Activated CD8-positive, alpha-beta memory T cell treated with anti-CD3 and anti-CD28 coated beads, Interleukin-2, amount 10 ng/mL, durations not matched to agents 7 days and 5 days (primary cell): ENCODE measurements at places on chromosomes 12 and 14. TPM values are rescaled to one million over a fixed set of nuclear protein-coding genes. Genes with fewer than 3 reads are reported as not detected.

MYO1H gene
- not detected for total RNA-seq

DNA sequence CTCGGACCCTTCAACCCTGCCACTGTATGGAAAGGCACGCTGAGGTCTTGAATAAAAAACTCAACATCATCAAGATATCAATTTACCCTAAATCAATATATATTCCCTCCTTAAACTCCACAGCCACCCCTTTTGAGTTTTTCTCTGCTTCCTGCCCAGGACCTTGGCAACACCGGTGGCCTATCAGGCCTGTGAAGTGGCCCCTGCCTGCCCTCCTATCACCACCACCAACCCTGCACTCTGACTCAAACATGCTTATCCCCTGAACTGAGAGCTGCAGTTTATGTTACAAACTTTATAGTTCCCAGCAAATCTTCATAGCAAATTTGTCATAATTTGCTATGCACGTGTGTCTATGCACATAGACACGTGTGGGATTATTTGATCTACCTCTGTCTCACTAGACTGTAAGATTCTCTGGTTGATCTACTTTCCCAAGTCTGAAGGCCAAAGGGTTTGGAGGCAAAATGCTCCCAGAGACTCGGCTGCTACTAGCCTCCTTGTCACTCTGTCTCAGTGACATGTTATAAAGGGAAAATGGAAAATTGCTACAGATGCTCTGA lies 63.4 kb downstream of the SPTB start:
- DNase-seq = no peak

ASPG gene
- not detected for total RNA-seq

PRKD1 gene
- total RNA-seq = not detected

DNA sequence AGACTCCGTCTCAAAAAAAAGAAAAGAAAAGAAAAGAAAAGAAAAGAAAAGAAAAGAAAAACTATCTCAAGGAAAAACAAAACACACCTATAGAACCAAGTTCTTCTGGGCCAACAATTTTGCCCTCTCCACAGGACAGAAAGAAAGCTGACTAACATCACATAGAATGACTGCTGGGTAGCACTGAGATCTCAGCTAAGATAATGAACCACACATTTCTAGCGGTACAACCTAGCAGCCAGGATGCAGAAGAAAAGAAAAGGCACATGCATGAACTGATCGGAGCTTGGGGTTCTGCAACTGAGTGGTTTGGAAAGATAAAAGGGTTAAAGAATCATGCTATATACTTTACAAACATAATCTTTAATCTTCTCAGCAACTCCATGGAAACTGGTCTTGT lies 19.5 kb downstream of the TMED10 start:
- DNase-seq = peak; percentile 67

- DNase-seq = no peak
Observed at GRCh38 chr12:3777206-3777809, 24.4 kb upstream of the CRACR2A start.

SSTR1 gene
- total RNA-seq = not detected

GRCh38 chr12:131723532-131723931 lies 12.6 kb downstream of the SFSWAP start:
- DNase-seq = no peak

DNA sequence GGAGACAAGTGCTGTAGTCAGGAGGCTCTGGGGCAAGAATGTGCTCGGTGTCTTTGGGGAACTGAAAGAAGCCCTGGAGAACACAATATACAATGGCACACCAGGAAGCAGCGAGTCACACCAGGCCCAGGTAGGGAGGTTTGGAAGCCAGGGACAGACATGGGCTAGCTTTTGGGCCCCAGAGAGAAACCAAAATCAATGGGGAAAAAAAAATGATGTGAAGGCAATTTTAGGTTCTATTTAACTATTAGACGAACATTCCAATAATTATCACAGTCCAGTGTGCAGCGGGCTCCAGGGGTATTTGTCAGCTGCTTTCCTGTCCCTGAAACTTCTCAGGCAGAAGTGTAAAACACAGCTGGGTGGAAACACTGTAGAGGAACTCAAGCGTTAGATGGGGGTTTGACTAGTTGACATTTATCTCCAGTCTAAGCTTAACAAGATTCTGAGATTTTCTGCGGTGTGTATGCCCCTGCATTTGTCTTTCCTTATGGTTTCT lies 21.8 kb upstream of the EGLN3 start:
- DNase-seq = no peak

BEST3 gene
- not detected for total RNA-seq

- no peak for DNase-seq
Observed at GRCh38 chr14:22475381-22475780, 113.6 kb downstream of the DAD1 start.

GRCh38 chr12:120719496-120720233 lies 6.0 kb upstream of the ACADS start:
- no peak for DNase-seq

GRCh38 chr12:7269273-7269672 lies 34.6 kb upstream of the ACSM4 start:
- no peak for DNase-seq

DNA sequence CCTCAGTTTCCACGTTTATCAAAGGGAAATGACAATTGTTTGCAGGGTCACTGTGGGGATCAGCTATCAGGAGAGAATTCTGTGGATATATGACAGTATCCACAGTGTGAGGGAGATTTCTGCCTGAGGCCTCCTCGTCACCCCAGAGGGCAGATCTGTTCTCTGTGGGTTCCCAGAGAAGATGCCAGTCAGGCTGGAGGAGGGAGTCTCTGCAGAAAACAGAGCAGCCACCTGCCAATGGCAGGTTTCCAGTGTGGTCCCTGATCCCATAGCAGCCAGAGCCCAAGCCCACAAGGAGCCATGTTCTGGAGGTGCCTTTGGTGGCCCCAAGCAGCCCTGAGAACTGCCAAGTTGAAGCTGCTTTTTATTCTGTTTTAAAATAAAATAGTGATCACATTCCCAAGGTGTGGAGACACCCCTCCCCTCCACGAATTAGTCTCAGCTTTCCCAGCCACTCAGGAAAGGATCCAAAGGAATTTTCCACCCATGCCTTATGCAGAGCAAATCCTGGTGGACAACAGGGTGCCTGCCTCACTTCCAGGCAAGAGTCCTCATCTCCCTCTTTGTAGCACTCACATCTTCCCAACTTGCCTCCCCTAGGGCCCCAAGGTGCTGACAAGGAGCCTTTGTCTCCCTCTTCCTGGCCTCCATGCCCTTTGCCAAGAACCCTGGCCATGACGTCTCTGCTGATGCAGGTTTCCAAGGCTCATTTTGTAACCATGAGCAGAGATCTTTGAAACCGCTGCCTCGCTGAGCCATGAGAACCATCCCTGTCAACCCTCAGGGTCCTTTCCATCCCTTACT lies 20.4 kb downstream of the CMKLR1 start:
- DNase-seq = no peak

TAS2R42 gene
- total RNA-seq = not detected

DNA sequence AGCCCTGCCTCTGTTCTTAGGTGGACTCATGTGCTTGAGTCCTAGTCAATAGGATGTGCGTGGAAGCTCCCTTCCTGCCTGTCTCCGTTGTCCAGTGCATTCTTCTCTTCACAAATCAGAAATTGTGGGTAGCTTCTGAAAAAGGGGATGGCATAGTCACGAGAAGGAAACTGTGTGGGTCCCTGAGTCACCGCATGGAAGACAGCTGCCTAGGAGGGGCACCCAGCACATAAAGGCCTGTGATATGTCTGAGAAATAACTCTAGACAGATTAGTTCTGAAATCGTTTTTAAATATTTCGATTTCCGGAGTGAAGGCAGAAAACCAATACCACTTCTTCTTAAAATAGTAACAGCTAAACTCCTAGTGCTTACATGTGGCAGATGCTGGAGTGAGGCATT lies 974.4 kb downstream of the BCL11B start:
- DNase-seq = no peak

- no peak for DNase-seq
Observed at GRCh38 chr12:71329956-71330355, 109.6 kb upstream of the LGR5 start.

- no peak for DNase-seq
Observed at GRCh38 chr14:103156651-103157378, 33.6 kb downstream of the TNFAIP2 start.

GRCh38 chr14:34766606-34767005 lies 52.2 kb upstream of the CFL2 start:
- DNase-seq = no peak

DNA sequence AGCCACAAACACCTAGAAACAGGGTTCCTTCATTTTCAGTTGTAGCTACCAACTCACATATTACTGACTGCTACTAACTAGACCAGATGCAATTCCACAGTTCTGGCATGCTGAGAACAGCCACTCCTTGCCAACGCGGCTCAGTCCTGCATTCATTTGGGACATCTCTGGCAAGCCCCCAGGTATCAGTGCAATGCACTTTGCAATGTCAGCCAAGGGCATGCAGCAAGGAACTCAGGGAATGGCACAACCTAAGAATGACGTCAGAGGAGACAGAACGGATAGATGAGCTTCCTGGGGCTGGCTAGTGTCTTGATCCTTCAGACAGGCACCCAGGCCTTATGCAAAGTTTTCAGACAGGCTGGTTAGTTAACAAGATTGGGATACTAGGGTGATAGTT lies 29.6 kb downstream of the MAP3K9 start:
- DNase-seq = no peak

DNA sequence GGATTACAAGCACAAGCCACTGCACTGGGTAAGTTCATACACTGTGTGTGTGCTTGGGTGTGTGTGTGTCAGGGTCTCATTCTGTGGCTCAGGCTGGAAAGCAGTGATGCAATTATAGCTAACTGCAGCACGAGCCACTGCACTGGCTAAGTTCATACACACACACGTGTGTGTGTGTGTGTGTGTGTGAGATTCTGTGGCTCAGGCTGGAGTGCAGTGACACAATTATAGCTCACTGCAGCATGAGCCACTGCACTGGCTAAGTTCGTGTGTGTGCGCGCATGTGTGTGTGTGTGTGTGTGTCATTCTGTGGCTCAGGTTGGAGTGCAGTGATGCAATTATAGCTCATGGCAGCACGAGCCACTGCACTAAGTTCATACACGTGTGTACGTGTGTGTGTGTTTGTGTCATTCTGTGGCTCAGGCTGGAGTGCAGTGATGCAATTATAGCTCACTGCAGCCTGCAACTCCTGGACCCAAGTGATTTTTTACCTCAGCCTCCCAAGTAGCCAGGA lies 85.4 kb downstream of the HECTD1 start:
- DNase-seq = no peak

IL31 gene
- not detected for total RNA-seq

ZNF268 gene
- total RNA-seq = 19.9 TPM

DNA sequence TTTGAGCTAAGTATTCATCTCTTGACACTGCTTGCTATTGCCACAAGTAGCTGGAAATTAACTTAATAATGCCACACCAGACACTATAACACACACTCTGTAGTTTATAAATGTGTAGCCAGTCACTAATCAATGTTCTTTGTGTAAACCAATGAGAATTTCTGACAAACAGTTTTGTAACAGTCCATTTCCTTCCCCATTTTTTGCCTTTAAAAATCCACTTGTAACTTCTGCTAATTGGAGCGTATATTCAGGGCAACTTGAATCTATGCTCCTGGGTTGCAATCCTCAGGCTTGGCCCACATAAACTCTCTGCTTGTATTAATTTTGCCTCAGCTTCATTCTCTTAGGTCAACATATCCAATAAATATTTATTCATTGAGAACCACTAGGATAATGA lies 125.0 kb upstream of the DHRS4 start:
- DNase-seq = no peak

DNA sequence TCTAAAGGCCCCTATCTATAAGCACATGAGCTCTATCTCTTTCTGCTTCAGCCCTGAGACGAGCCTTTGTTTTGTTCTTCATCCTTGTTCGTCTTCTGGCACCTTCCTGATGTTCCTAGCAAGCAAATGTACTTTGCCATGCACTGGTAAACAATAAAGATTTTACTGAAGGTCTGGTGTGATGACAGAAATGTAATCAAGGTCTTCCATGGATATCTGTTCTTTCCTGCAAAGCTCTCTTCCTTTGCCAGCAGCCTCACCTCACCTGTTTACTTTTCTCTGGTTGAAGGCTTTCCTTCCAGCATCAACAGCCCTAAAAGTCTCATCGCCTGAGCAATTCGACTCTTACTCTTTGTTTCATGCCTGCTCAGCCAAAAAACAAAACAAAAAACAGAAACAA lies 330.3 kb downstream of the PCNX1 start:
- no peak for DNase-seq

LTA4H gene
- 42.4 TPM for total RNA-seq

GRCh38 chr14:106619606-106620005 lies 1093.2 kb downstream of the TMEM121 start:
- no peak for DNase-seq

ETFBKMT gene
- total RNA-seq = 1.2 TPM

DNA sequence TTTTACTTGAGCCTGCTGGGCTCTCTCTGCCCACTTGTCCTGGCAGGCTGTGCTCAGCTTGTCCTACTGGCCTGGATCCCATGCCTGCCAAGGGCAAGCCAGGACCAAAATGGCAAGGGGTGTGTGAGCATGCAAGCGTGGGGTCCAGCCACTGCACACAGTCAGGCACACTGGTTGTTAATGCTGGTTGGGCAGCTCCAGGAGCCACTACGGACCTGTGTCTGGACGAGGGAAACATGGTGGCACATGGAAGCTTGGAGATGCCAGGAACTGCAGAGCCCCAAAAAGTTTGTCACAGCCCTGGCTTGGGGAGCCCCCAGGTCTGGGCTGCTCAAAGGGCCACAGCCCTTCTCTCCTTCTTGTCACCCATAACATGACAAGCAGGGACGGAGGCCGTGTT lies 83.8 kb downstream of the ACSS3 start:
- no peak for DNase-seq

PLA2G1B gene
- total RNA-seq = not detected

GRCh38 chr12:34333337-34333736 lies 311.0 kb downstream of the ALG10 start:
- no peak for DNase-seq

DNA sequence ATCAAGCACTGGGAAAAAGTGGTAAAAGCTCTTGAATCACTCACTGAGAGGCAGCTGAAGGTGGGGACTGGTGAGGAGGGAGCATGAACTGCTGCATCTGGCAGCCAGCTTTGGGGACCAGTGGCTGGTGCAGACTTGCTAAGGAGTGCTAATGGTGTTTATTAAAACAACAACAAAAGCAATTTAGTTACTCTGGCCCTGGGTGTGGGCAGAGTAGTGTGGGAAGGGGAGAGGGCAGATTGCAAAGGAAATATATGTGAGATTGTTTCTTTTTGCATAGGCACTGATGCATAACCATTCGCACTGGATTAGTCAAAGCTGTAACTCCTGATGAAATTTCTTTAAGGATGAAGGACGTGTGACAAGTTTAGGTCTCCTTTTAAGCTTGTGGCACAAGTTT lies 8.1 kb downstream of the TXNRD1 start:
- DNase-seq = no peak

DNA sequence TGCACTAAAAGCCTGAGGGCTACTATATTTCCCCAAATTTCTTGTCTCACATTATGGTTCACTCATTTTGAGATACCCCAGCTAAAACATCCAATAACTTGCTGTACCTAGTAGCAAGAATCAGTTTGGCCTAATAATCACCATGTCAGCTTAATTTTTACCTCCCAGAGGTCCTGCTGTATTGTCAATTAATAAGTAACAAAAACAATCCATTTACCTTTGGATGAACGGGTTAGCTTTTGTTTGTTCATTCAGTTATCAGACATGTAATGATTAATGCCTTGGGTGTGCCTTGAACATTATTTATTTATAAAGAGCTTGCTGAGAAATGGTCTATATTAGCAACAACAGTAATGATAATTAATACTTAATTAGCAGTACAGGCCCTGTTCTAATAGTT lies 57.0 kb downstream of the MON2 start:
- DNase-seq = no peak
